CD4-positive, alpha-beta memory T cell (primary cell): ENCODE measurements at places on chromosomes 16 and 17. TPM values are rescaled to one million over a fixed set of nuclear protein-coding genes. Genes with fewer than 3 reads are reported as not detected.

DNA sequence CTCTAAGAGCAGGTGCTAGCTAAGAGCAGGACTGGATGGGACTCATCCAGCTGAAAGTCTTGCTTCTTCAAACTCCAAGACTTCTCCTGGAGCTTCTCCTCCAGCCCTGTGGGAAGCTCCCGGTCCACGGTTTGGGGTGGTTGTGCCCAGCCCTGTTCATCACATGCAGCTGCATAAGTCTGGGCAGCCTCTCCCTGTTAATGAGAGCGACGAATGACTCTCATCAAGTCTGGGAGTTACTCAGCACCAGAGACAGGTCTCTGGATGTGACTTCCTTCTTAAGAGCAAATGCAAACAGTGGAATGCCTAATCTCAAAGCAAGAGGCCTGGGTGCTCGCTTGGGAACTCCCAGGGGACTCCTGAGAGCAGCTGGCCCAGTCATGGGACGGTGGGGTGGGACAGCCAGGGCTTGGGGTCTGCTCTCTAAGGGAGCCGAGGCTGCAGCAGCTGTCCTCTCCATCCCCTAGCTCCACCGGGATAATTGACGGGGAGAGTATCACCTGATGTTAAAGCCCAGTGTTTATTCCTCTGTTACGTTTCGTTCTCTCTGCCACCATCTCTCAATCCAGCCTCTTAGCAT lies 35.3 kb upstream of the CRHR1 start:
- DNase-seq: no peak

- DNase-seq: no peak
These were observed 7.8 kb upstream of the IRF8 start for GRCh38 chr16:85891033-85891775.

DNA sequence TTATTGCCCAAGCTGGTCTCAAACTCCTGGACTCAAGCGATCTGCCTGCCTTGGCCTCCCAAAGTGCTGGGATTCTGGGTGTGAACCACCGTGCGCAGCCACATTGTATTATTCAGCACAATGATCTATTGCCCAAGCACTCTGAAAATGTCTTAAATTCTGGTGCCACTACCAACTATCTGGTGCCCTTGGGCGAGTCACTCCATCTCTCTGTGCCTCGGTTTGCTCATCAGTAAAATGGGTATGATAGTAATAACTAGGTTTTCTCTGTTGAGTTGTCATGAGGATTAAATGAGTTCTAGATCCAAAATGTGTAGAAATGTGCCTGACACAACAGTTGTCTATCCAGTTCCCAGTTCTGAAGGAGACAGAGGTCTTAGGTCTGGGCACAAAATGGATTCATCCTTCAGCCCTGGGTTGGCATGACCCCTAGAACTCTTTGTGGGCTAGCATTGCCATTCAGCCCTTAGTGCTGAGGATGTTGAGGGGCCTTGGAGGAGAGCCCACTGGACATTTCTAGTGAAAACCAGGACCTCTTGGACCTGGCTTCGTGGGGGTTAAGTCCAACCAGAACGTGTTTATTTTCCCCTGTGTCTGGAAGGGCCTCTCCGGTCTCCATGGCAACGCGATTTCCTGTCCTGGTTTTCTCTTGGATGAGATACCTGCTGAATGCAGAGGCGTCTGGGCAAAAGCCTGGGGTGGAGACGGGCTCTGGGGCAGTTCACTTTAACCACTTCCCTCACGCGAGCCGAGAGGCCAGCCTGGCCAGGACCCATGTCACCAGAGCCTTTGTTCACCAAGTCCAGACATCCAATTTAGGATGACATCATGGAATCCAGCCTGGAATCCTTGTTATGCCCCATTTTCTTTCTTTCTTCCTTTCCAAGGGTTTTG lies 43.7 kb upstream of the TNRC6A start:
- DNase-seq: no peak

The EVI2A gene
- total RNA-seq: 133 TPM

DNA sequence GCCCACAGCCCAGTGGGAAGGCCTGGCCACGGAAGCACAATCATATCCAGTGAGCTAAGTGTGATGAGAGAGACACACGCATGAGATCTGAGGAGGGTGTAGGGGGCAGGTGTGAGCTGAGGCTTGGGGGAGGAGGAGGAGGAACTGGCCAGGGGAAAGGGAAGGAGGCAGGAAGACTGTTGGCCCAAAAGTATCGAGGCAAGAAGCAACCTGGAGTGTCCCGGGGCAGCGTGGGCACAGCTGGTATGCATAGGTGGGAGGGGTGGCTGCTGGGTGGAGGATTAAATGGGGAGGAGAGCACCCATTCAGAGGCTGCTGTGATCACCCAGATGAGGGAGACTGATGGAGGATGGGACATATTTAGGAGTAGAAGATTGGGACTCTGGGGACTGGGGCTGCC lies 41.4 kb downstream of the ARHGAP27 start:
- DNase-seq: no peak

The ITGAL gene
- 657 TPM for total RNA-seq

The SLC52A1 gene
- 0.53 TPM for total RNA-seq

The MT1A gene
- not detected for total RNA-seq

- DNase-seq: no peak
These were observed 223.2 kb downstream of the C16orf95 start for GRCh38 chr16:87093804-87094555.

GRCh38 chr16:56830669-56831068 lies 34.3 kb upstream of the SLC12A3 start:
- DNase-seq: no peak
